ENCODE measurements at places on chromosomes 4 and X. TPM values are rescaled to one million over a fixed set of nuclear protein-coding genes. Genes with fewer than 3 reads are reported as not detected.

DNA sequence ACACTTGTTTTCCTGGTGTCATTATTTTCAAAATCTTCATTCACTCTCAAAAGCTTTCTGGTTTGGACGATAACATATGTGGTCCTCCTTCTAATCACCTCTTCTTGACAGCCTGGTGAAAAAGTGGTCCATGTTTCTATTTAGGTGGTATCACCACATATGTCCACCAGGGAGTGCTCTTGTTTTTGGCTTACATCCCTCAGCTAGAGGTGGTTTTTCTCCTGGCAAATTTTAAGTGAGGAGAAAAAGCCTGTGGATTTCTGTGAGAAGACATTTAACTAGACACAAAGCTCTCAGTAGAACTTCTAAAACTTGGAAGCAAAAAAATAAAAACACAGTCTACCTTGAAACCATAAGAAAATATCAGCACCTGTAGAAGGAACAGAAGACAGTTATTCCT is 58.0 kb upstream of the FRMPD4 start:
- H3K36me3 ChIP-seq = no peaks in the 10 kb centered on the region
- no peak for DNase-seq
- H3K27me3 ChIP-seq = no peaks in the 10 kb centered on the region

- no peak overlapping the region for H3K27ac ChIP-seq
- no peaks in the 10 kb centered on the region for H3K4me1 ChIP-seq
- H3K4me3 ChIP-seq = no peak overlapping the region
- no peaks in the 10 kb centered on the region for H3K36me3 ChIP-seq
Observed at GRCh38 chr4:72858328-72858727, 211.2 kb downstream of the COX18 start.

GRCh38 chrX:150773634-150774033 is 80.4 kb downstream of the MTMR1 start:
- no peaks in the 10 kb centered on the region for H3K27me3 ChIP-seq
- H3K4me1 ChIP-seq = no peaks in the 10 kb centered on the region
- H3K27ac ChIP-seq = no peak overlapping the region
- DNase-seq = no peak

Gene CXCL10
- 2.6 TPM for total RNA-seq

DNA sequence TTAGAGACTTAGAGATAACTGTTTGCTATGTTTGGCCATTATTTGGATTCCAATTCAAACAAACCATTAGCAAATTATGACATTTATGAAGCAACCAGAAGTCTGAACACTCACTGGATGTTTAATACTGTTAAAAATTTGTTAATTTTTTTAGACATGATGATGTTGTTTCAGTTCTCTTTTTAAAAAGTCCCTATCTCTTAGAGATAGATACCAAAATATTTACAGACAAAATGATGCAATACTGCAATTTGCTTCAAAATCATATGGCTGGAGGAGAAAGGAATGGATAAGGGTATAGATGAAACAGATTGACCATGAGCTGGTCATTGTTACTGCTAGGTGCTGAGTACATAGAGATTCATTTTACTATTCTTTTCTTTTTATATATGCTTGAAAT is 534.6 kb downstream of the BCOR start:
- DNase-seq = no peak
- H3K27me3 ChIP-seq = peaks cover 3% of the 10 kb centered on the region
- no peaks in the 10 kb centered on the region for H3K36me3 ChIP-seq

DNA sequence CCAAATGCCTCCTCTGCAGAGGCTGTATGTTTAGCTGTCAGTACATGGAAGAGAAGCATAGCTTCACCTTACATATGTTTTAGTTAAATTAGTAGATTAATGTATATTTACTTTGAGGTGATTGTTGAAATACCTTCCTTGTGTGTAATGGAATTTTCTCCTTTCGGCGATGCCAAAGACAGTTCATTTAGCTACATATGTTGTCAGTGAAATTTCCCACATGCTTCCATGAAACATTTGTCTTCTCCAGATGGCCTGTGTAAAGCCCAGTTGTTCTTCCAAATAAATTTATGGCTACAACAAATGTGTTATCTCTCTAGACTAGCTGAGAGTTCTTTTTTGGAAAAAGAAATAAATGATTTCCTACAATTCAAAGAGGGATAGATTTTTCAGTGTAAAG is 95.2 kb downstream of the GPAT3 start:
- H3K4me3 ChIP-seq = no peak overlapping the region
- no peaks in the 10 kb centered on the region for H3K36me3 ChIP-seq
- no peak for DNase-seq
- H3K4me1 ChIP-seq = no peaks in the 10 kb centered on the region

DNA sequence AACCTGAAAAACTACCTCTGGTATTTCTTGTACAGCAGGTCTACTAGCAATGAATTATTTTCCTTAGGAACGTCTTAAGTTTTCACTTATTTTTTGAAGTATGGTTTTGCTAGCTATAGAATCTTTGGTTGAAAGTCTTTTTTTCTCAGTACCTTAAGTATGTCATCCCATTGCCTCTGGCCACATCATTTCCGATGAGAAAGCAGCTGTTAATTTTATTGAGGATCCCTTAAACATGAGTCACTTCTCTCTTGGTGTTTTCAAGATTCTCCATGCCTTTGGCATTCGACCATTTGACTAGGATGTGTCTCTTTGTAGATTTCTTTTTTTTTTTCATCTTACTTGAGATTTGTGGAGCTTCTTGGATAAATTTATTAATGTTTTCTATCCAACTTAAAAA is 803.8 kb upstream of the AMOT start:
- H3K27ac ChIP-seq = no peak overlapping the region
- H3K4me1 ChIP-seq = no peaks in the 10 kb centered on the region
- no peaks in the 10 kb centered on the region for H3K27me3 ChIP-seq
- H3K36me3 ChIP-seq = no peaks in the 10 kb centered on the region
- H3K4me3 ChIP-seq = no peak overlapping the region
- DNase-seq = no peak

Gene C4orf50
- 0.06 TPM for total RNA-seq

- no peaks in the 10 kb centered on the region for H3K36me3 ChIP-seq
- DNase-seq = no peak
- H3K4me3 ChIP-seq = no peak overlapping the region
- H3K4me1 ChIP-seq = peaks cover 3% of the 10 kb centered on the region
Observed at GRCh38 chr4:78811034-78811433, 34.9 kb downstream of the BMP2K start.

DNA sequence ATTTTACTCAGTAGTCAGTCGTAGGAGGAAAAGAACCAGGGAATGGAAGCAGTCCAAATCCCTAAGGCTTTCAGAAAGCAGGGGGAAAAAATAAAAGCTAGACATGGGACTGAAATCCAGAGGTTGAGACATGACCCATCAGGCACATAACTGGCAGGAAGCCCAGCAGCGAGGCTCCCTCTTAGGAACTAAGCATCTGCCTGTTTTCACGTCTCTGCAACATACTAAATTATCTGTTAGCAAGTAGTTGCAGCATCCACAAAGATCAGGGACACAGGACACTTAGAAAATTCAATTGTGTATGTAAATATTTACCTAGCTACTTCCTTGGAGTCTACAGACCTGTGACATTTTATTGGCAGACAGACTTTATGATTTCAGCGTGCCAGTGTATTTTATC is 118.0 kb upstream of the EDNRA start:
- peaks cover 3% of the 10 kb centered on the region for H3K4me1 ChIP-seq
- H3K27me3 ChIP-seq = no peaks in the 10 kb centered on the region
- DNase-seq = peak; percentile 84
- no peaks in the 10 kb centered on the region for H3K36me3 ChIP-seq
- H3K4me3 ChIP-seq = no peak overlapping the region

Data from aorta (tissue), 5 donors.